ENCODE measurements at places on chromosomes 4 and X. TPM values are rescaled to one million over a fixed set of nuclear protein-coding genes. Genes with fewer than 3 reads are reported as not detected.

Gene SMAD1
- 22.1 TPM for total RNA-seq

Gene SLC38A5
- total RNA-seq = 40.0 TPM

Gene ADGRL3
- total RNA-seq = not detected

Gene AKAP14
- total RNA-seq = not detected

Gene UGT2B15
- total RNA-seq = not detected

Gene AREG
- 0.26 TPM for total RNA-seq

Gene CXorf65
- total RNA-seq = not detected

Gene KDM5C
- 43.0 TPM for total RNA-seq

Gene VAMP7
- 23.4 TPM for total RNA-seq

Gene MXRA5
- 11.3 TPM for total RNA-seq

Gene PPARGC1A
- total RNA-seq = 0.69 TPM

Gene PCSK1N
- 0.09 TPM for total RNA-seq
